Left forelimb (tissue), 1 donor: ENCODE measurements at places on chromosomes 4 and X.
A peak's percentile ranks its signal among the peaks of the same experiment; 100 is the strongest.

DNA sequence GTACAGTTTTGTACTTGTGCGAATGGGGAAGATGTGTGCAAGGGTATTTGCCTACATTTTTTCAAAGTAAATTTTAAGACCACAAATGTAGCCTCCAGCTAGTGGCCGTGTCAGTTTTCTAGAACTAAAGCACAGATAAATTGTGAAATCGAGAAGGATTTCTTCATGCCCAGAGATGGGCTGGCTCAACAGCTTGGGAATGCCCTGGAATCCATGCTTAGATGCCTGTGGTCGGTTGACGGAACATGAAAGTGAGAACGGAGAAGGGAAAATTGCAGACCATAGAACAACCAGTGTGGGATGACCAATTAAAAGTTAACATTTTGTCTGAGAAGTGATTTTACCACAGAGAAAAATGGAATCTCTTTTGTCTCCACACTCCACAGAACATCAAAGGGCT, 73.2 kb upstream of the VCX2 start:
- no peak for DNase-seq

GRCh38 chr4:141155586-141155985, 22.3 kb upstream of the RNF150 start:
- DNase-seq: no peak

- DNase-seq: no peak
These were observed 21.4 kb downstream of the FGFRL1 start for GRCh38 chr4:1032861-1033260.

DNA sequence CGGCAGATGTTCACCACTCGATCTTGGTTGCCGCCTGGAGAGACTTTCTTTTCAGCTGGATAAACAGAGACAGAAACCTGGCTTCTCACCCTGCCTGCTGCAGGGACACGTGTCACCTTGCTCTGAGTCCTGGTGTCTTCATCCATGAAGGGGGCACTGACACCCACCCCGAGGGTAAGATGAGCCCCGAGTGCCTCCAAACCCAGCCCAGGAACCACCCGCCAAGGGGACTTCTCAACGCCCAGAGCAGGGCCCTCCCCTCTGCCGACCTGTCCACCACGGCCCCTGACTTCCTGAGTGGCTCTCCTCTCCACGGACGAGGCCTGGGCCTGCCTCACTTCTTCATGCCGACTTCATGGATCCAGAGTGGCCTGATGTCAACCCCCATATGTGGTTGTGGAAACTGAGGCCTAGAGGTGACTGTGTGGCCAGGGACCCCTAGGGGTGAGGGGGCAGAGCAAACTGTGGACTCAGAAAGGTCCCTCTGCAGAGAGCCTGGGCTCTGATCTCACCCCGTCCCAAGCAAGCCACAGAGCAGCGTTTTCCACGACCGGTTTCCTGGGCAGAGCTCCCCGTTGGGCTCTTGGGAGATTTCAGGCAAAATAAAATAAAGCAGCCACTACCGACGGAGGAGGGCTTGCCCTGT, 5.1 kb downstream of the ADRA2C start:
- no peak for DNase-seq

GRCh38 chrX:24190500-24191156, 41.1 kb downstream of the ZFX start:
- DNase-seq: no peak

GRCh38 chr4:16669036-16669435, 229.4 kb downstream of the LDB2 start:
- DNase-seq: no peak

GRCh38 chrX:17032351-17032750, 85.9 kb downstream of the REPS2 start:
- DNase-seq: no peak

DNA sequence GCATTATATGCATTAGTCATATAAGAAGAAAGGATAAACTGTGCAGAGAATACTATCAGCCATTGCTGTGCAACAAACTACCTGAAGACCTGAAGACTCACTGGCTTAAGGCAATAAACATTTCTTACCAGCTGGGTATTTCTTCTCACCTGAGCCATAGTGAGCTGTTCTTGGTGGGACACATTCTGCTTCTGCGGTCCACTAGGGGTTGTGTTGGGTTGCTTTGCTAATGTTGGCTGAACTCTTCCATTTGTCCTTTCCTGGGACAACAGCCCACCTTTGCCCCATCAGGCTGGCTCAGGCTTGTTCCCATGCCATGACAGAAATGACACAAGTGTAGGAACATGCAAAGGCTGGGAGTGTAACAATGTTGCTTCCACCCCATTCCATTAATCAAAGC, 388.6 kb downstream of the PCDH7 start:
- DNase-seq: no peak

GRCh38 chrX:22577181-22577580, 304.5 kb downstream of the CBLL2 start:
- no peak for DNase-seq

- no peak for DNase-seq
These were observed 94.6 kb downstream of the IRS4 start for GRCh38 chrX:108641589-108642272.

GRCh38 chr4:1367230-1367935, 20.4 kb downstream of the UVSSA start:
- DNase-seq: no peak

DNA sequence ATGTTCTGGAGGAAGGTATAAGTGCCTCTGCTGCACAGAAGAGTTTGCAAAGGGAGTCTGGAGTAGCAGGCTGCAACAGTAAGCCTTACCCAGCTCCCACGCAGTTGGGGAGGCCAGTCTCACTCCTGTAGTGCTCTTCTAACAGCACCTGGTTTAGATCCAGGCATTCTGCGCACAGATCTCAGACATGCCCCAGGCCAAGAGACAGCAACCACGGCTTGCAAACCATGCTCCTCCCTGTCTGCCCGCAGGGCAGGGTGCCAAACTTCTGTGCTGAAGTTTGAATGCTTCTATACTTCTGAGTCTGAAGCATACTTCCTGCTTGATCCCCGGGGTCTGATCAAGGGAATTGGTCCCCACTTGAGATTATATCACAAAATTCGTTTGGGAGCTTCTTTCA, 106.3 kb downstream of the LINC00632 start:
- no peak for DNase-seq

- no peak for DNase-seq
These were observed 10.6 kb downstream of the MSN start for GRCh38 chrX:65677954-65678469.

DNA sequence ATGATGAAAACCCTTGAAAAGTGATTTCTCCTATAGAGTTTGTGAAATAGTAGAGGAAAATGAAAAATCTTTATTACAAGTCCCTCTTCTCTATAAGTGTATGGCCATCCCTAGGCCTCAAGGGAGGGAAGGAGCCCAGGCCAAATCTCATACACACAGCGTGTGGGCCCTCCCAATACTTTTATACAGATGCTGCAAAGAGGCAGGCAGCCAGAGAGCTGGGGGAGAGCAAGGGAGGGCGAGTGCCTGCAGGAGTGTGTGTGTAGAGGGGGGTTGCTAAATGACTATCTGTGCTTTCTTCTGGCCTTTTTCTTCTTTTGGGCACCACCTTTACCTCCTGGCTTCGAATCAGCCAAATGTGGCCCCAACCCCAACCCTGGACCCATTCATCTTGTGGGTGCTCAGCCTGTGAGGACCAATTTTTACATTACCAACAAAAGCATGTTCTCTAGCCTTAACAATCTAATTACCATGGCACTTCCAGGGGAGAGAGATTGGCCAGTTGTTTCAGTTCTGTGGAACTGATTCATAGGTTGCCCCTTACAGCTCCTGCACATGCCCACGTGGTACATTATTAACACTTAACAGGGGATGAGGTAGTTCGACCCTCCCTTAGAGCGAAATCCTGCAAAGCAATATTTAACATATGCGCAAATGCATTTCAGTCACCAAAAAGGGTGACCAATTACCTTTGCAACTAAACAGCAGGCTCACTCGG, 2.0 kb downstream of the GPC3 start:
- no peak for DNase-seq

DNA sequence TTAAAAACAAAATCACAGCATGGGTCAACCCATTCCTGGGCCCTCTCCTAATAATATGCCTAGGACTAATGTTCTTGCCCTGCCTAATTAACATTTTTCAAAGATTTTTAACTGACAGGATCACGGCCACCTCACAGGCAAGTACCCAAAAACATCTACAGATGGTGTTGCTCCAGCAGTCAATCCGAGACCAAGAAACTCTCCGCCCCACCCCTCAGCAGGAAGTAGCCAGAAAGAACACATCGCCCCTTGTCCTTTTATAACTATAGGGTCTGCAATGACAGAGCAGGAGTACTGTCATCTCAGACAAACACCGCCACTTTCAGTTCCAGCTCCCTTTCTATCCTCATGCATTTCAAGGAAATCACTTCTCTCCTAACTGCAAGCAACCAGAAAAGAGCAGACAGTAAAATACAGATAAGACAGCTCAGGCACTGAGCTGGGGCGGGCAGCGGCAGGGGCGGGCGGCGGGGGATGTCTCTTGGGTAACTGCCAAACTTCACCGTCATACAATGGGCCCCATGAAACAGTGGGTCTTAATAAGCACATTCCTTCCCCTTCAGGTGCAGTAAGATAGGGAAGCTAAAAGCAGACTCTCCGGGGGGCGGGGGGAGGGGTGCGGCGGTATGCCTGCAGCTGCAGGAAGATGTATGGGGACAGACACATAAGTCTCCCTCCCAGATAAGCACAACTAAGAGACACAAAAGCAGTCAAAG, 67.4 kb downstream of the ZNF182 start:
- DNase-seq: no peak

DNA sequence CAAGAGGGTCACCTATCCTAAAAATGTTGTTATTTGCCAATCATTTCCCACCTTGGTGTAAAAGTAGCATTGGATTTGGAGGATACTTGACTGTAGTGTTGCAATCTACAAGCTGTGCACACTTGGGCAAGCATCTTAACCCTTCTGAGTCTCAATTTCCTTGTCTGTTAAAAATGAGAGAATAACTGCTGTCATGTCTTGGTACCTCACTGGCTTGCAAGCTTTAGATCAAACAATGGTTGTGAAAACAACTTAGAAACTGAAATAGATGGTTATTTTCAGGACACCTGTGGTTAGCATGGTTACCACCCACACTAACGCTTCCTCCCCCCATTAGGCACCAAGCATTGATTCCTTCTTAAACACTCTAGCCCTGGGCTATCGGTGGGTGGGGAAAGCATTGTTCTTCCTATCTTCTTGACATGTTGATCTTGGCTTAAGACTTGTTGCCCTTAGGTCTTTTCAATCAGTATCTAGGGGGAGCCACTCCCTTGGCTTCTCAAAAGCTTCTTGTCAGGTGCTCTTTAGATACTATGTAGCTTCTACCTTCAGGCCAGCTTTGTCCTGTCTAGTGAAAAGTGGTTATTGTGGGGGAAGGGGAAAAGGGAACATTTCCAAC, 10.6 kb upstream of the AMOT start:
- no peak for DNase-seq

- DNase-seq: no peak
These were observed 119.1 kb downstream of the TEX13A start for GRCh38 chrX:105101378-105101777.

DNA sequence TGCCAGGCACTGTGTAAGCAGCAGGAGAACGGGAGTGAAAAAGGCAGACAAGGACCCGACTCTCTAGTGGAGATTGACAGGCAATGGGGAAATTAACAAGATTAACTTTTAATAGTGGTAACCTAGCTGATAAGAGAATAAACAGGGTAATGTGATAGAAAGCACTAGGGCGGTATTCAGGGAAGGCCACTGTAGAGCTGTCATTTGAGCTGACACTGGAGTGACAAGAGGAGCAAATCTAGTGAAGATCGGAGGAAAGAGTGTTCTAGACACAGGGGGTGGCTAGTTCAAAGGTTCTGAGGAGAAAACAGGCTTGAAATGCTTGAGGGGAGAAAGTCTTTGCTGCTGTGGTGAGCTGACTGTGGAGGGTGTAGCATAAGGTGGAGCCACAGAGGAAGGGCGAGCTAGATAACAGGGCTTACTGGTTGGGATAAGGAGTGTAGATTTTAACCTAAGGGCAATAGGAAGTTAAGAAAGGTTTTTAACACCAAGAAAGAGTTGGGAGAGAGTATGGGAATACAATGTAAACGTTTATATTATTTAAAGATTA, 122.8 kb downstream of the SLC10A7 start:
- no peak for DNase-seq

GRCh38 chr4:151325111-151325948, at the start of gene SH3D19:
SH3D19 (minus strand) TSS chr4:151325605; CDS start chr4:151325352, 253 bp downstream.
- peak; percentile 83 for DNase-seq

DNA sequence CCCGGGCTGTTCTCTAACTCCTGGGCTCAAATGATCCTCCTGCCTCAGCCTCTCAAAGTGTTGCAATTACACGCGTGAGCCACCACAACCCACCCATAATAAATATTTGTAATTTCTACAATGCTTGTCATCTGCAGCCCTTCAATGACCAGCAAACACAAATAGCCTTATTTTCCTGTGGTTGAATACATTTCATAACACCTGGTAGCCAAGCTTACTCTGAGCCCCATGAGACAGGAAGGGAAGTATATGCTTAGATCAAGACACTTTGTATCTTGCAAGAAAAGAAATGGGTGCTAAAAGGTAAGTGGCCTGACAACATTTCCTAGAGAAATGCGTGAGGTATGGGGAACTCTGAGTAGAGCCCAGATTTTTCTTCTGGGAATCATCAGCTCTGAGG, 56.9 kb upstream of the PDGFRA start:
- DNase-seq: no peak

- no peak for DNase-seq
These were observed 760 bp downstream of the UGT8 start for GRCh38 chr4:114599231-114599902.

- no peak for DNase-seq
These were observed 8.2 kb upstream of the WDR44 start for GRCh38 chrX:118337687-118338086.

DNA sequence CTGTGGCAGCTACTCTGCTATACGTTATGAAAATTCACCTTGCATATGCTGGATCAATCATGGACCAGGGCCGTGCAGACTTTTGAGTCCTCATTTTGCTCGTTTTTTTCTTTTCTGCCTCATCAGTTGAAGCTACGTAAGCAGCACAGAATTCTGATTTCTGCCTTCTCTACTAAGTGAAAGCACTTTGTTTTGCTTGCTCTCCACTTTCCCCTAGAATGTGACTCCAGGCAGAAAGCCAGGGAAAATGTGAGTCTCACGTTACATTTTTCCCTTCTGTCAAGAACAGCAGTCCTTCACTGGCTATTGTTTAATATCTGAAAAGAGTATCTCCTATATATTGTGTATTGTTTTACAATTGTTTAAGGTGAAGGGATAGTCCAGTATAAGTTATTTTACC, 1840.1 kb downstream of the PCDH7 start:
- DNase-seq: no peak

DNA sequence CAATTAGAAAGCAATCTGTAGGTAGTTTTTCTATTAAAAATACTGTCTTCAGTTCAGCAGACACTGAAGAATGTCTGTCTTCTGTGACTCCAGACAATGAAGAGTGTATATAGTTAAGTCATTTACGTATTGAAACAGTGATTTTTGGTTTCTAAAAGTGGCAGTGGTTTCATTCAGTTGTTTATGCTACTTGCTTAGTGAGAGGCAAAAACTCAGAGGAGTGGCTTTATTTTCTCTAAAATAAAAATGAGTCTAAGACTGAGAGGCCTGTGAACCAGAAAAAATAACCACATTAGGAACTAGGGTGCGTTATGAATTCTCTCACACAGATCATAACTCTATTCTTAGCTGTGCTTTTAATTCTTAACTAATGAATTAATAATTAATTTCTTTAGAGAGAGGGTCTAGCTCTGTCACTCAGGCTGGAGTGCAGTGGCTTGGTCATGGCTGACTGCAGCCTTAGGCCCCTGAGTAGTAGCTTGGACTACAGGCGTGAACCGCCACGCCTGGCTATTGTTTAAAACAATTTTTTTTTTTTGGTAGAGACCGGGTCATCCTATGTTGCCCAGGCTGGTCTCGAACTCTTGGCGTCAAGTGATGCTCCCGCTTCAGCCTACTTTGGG, 31.4 kb downstream of the FREM3 start:
- no peak for DNase-seq
